ENCODE measurements at places on chromosomes 2 and 18. TPM values are rescaled to one million over a fixed set of nuclear protein-coding genes. Genes with fewer than 3 reads are reported as not detected.

LRATD1 gene
- under 0.01 TPM for total RNA-seq

KIAA2012 gene
- under 0.01 TPM for total RNA-seq

TGOLN2 gene
- 127 TPM for total RNA-seq

FKBP7 gene
- total RNA-seq: 48.2 TPM

RBBP8 gene
- total RNA-seq: 27.2 TPM

INPP5D gene
- 0.22 TPM for total RNA-seq

COLEC12 gene
- 28.0 TPM for total RNA-seq

SCN3A gene
- 0.54 TPM for total RNA-seq

GCG gene
- total RNA-seq: not detected

LYG1 gene
- 0.13 TPM for total RNA-seq

AKAIN1 gene
- not detected for total RNA-seq

ANKMY1 gene
- total RNA-seq: 8.4 TPM

TLX2 gene
- total RNA-seq: 0.11 TPM

IL1F10 gene
- total RNA-seq: not detected

FOXD4L1 gene
- total RNA-seq: 0.11 TPM

BOLA3 gene
- 24.2 TPM for total RNA-seq

CFAP53 gene
- total RNA-seq: 0.54 TPM

CXCR4 gene
- total RNA-seq: 0.13 TPM

LOXL3 gene
- 162 TPM for total RNA-seq

IL36A gene
- total RNA-seq: not detected

GALNT3 gene
- total RNA-seq: 1.2 TPM

E2F6 gene
- 9.9 TPM for total RNA-seq

RTP5 gene
- not detected for total RNA-seq

FOXI3 gene
- not detected for total RNA-seq

PLGLB1 gene
- 2.2 TPM for total RNA-seq

MBD5 gene
- 48.1 TPM for total RNA-seq

SALL3 gene
- total RNA-seq: not detected

GALNT13 gene
- 0.13 TPM for total RNA-seq

DNAH7 gene
- 2.7 TPM for total RNA-seq

ITPRIPL1 gene
- 2.6 TPM for total RNA-seq

BOLL gene
- not detected for total RNA-seq

CRACDL gene
- under 0.01 TPM for total RNA-seq

MFSD2B gene
- total RNA-seq: 0.13 TPM

PDE11A gene
- 0.22 TPM for total RNA-seq

ABCG5 gene
- total RNA-seq: not detected

ARHGAP25 gene
- 0.43 TPM for total RNA-seq

CYS1 gene
- 8.3 TPM for total RNA-seq

HOXD12 gene
- total RNA-seq: not detected

GKN1 gene
- total RNA-seq: 0.26 TPM

CMPK2 gene
- 1.8 TPM for total RNA-seq

SERPINB3 gene
- not detected for total RNA-seq

SPATA3 gene
- total RNA-seq: not detected

VAMP8 gene
- total RNA-seq: 9.9 TPM

LHCGR gene
- total RNA-seq: 0.39 TPM

GRP gene
- not detected for total RNA-seq

RRM2 gene
- total RNA-seq: 20.0 TPM

RAB31 gene
- total RNA-seq: 68.9 TPM

ERFE gene
- 3.7 TPM for total RNA-seq

ACTG2 gene
- 0.11 TPM for total RNA-seq

ANKRD23 gene
- 3.0 TPM for total RNA-seq

NOSTRIN gene
- 1.5 TPM for total RNA-seq

FLACC1 gene
- total RNA-seq: 2.9 TPM

ITGB6 gene
- not detected for total RNA-seq

All from articular chondrocyte of knee joint (primary cell).